Activated CD4-positive, alpha-beta memory T cell treated with anti-CD3 and anti-CD28 coated beads, Interleukin-2, amount 10 ng/mL, durations not matched to agents 7 days and 5 days (primary cell): ENCODE measurements at places on chromosomes 1 and 21. TPM values are rescaled to one million over a fixed set of nuclear protein-coding genes. Genes with fewer than 3 reads are reported as not detected.

The RPL5 gene
- total RNA-seq, result 678 TPM

- peaks cover 36% of the 10 kb centered on the region for H3K4me1 ChIP-seq
- no peak overlapping the region for H3K27ac ChIP-seq
- H3K36me3 ChIP-seq, result peaks cover 5% of the 10 kb centered on the region
- no peak overlapping the region for H3K4me3 ChIP-seq
- H3K27me3 ChIP-seq, result no peaks in the 10 kb centered on the region
These were observed 75.3 kb upstream of the LYST start for GRCh38 chr1:235941876-235942624.

GRCh38 chr1:15213341-15213821, 33.6 kb upstream of the FHAD1 start:
- H3K27me3 ChIP-seq, result peaks cover 25% of the 10 kb centered on the region
- no peak overlapping the region for H3K27ac ChIP-seq
- peaks cover 7% of the 10 kb centered on the region for H3K4me1 ChIP-seq
- no peak for DNase-seq
- no peak overlapping the region for H3K4me3 ChIP-seq

DNA sequence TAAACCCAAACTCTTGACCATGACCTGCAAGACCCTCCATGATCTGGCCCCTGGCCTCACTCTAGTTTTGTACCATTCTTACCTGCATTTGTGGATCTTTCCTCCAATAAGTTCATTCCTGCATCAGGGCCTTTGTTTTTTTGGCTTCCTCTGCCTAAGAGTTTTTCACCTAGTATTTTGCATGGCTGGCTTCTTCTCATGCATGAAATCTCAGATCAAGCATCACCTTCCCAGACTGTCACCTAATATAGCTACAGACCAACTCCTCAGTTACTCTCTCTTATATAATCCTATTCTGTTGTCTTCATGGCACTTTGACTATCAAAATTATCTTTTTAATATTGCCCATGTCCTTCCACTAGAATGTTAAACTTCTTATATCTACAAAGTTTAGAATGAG, 54.2 kb downstream of the BTBD8 start:
- no peak overlapping the region for H3K27ac ChIP-seq
- no peaks in the 10 kb centered on the region for H3K27me3 ChIP-seq
- no peaks in the 10 kb centered on the region for H3K36me3 ChIP-seq
- H3K4me1 ChIP-seq, result no peaks in the 10 kb centered on the region
- H3K4me3 ChIP-seq, result no peak overlapping the region

DNA sequence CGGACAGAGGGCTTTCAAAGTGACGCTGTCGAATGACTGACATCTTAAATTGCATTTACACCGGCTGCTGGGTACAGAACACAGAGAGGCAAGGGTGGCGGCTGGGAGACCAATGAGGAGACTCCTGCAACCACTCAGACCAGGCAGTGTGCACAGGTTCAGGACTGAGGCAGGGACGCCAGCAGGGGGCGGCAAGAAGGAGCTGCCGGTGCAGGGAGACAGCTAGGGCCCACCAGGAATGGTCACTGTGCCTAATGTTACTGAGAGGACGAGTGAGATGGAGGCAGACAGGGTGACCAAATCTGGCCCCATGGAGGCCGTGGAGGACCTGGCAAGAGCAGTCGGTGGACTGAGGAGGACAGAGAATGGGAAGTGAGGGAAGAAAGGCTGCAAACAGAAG, 23.5 kb downstream of the GLIS1 start:
- no peaks in the 10 kb centered on the region for H3K4me1 ChIP-seq
- H3K27ac ChIP-seq, result no peak overlapping the region
- H3K4me3 ChIP-seq, result no peak overlapping the region
- DNase-seq, result no peak

DNA sequence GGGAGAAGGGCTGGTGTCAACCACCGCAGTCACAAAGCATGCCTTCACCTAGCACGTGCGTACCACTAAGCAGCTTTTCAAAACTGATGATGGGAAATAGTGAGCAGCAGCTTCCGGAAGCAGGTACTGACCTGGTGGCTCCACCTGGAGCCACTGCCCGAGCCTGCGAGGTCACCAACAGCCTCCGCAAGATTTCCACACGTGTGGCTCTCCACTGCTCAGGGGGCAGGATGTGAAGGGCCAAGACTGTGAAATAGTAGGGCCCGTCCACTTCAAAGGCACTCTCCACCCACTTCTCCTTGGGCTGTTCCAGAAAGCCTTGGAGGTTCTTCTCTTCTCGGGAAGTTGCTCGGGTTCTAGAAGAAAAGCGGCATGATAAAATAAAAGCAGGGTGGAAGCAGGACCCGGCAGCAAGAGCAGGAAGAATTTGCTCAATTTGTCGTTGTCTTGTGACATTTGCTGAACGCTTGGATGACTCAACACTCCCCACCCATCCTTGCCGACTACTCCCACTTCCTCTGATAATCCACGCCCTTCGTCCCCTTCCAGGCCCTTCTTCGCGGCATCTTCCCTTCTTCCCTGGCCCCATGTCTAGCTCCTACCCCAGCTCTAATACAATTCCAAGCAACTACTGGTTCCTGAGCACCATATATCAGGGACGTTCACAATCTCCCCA, 124.9 kb upstream of the IFFO2 start:
- peaks cover 78% of the 10 kb centered on the region for H3K36me3 ChIP-seq
- peak overlapping the region; percentile 40 for H3K27ac ChIP-seq
- peaks cover 11% of the 10 kb centered on the region for H3K4me1 ChIP-seq
- no peak for DNase-seq
- no peaks in the 10 kb centered on the region for H3K27me3 ChIP-seq

- H3K36me3 ChIP-seq, result no peaks in the 10 kb centered on the region
- H3K27me3 ChIP-seq, result peaks cover 72% of the 10 kb centered on the region
- no peak for DNase-seq
- H3K27ac ChIP-seq, result no peak overlapping the region
- no peak overlapping the region for H3K4me3 ChIP-seq
- peaks cover 22% of the 10 kb centered on the region for H3K4me1 ChIP-seq
These were observed 1.4 kb upstream of the CELF3 start for GRCh38 chr1:151718011-151718431.

The OR2T2 gene
- not detected for total RNA-seq
